T-helper 1 cell (primary cell): ENCODE measurements at places on chromosomes 3 and 15.

DNA sequence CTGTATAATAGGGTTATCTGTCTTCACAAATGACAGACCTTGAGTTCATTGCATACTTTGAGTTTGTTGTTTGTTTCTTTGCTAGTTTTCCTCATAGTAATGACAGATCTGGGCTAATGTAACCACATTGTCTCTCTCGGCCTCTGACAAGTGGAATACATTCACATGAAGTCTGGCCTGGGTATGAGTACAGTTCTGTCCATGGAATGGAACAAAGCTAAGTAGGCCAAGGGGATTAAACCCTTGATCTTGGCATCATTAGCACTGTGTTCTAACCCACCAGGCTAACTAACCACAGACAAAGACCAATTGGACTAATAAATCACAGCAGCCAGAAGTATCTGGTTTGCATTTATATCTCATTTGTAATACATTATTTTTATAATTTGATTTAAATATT lies 7.6 kb upstream of the VGLL3 start:
- no peak for DNase-seq

DNA sequence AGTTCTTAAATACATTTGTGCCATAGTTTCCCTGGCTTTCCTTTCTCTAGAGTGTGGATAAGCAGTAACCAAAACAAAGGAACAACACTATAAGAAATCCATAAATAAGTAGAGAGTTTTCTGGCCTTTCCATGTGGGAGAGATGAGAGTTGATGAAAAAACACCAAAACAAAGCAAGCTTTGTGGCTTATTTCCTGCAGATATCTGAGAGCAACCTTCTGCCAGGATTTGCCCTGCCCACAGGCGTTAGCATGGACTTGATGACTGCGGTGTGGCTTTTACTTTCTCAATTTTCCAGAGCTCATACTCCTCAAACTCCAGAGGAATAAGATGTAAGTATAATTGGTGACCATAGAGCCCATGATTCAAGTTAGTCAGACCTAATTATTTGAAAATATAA lies 194.9 kb downstream of the RAP2B start:
- no peak for DNase-seq

- DNase-seq = no peak
These were observed 985.6 kb downstream of the EPHA3 start for GRCh38 chr3:90092994-90093393.

DNA sequence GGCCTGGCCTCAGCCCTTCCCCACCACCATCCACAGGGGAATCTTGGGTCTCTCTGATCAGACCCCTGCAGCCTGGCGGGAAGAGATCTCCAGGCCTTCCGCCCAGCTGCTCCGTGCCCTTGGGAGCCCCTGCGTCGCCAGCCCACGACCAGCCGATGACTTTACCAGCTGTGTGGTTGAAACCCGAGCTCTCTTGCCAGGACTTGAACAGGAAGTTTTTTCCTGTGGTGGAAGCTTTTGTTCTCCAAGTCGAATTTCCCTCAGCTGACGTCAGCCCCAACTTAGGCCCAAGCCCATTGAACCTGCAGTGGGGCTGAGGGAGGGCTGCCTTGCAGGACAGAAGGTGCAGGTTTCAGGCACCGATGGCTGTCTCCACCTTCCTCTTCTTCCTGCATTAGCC lies 51.7 kb upstream of the SMAD3 start:
- DNase-seq = no peak

- no peak for DNase-seq
These were observed 80.5 kb upstream of the NEO1 start for GRCh38 chr15:72971766-72972165.

- DNase-seq = no peak
These were observed 16.3 kb downstream of the ISG20 start for GRCh38 chr15:88655103-88655553.
